ENCODE measurements at places on chromosomes 7 and 10.

GRCh38 chr10:70191161-70191971 lies 21.1 kb upstream of the SAR1A start:
- DNase-seq: no peak

DNA sequence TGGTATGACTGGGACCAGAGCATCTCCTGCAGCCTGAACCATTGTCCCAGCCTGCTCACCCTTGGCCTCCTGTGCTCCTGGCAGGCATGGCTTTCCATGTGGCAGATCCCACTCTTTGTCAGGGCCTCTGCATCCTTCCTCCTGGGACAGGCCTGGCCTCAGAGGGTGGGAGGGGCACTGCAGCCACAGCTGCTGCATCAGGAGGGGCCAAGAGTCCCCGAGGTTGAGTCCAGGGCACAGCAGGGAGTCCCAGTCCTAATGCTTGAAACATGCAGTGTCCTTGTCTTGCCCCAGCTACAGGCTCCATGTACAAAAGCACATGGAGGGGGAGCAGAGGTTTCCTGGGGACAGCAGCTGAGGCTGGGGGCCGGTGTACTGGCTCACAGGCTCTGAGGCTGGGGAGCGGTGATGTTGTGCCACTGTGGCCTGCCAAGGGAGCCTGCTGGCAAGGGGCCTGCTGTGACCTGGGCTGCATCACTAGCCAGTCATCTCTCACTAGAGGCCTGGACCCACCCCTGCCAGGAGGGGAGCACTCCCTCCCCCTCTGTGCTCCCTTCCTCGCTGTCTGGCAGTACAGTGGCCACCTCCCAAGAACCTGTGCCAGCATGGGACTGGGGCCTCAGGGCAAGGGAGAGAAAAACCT lies 144.8 kb downstream of the ZNF248 start:
- DNase-seq: no peak

- no peak for DNase-seq
Observed at GRCh38 chr7:156772725-156773124, 120.3 kb downstream of the LMBR1 start.

DNA sequence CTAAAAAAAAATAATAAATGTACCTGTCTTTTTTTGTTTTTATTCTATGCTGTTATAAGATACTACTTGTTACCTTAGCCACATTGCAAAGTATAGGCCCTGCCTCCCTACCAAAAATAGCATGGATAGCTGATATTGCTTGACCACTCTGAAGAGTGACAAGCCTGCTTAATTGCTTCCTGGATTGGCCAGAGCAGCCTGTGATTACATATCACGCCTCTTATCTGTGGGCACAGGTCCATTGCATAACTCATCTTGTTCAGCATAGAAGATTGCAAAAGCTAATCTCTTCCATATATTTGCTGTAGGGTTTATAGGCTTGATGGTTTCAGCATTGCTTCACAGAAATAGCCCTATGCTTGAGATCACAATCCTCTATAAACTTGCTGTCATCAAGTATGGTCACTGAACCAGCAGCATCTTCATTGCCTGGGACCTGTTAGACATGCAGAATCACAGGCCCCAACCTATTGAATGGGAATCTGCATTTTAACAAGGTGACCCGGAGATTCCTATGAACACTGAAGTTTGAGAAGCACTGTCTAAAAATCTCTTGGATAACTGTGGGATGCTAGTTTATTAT lies 280.8 kb upstream of the CDC14C start:
- no peak for DNase-seq

- no peak for DNase-seq
Observed at GRCh38 chr10:100883312-100883821, 29.4 kb upstream of the SLF2 start.

DNA sequence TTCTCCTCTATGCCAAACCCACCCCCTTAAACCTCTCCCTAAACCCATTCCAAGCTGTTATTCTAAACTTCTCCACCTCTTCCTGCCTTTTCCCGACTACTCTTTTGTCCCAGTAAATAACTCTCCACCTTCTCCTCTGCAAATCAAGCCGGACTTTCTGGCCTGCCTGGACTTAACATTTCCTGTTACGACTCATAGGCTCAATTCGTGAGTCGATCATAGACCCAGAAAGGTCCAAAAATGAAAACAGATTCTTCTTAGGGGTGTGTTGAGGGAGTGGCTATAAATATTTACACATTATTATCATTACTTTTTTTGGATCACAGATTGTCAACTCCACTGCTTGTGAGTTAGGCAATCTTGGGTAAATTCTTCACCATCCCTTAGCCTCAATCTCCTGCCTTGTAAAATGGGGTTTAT lies 59.0 kb upstream of the HABP2 start:
- DNase-seq: no peak

DNA sequence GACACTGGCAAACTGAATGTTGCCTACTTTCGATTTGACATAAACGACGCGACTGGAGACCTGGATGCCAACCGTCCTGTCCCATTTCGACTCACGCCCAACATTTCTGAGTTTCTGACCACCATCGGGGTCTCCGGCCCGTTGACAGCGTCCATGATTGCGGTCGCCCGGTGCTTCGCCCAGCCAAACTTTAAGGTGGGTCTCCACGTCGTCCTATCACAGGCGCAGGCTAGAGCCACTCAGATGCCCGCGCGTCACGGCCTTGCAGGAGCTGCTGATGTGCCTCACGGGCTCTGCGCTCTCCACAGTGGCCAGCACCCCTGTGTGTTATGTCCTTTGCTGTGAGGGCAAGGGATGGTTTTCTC lies 132.6 kb downstream of the SMURF1 start:
- DNase-seq: no peak

- no peak for DNase-seq
Observed at GRCh38 chr10:97320480-97321031, 1.5 kb downstream of the FRAT1 start.

Measured in activated naive CD8-positive, alpha-beta T cell treated with anti-CD3 and anti-CD28 coated beads, Interleukin-2, amount 50 U/mL, for 16 hours (primary cell).